ENCODE measurements at places on chromosomes 6 and 20. TPM values are rescaled to one million over a fixed set of nuclear protein-coding genes. Genes with fewer than 3 reads are reported as not detected.

Gene TMEM170B
- 0.14 TPM for polyA plus RNA-seq

Gene CCM2L
- polyA plus RNA-seq: not detected

Gene SEL1L2
- not detected for polyA plus RNA-seq

Gene ARMH2
- not detected for polyA plus RNA-seq

Gene SEMG1
- not detected for polyA plus RNA-seq

Gene HTR1E
- polyA plus RNA-seq: not detected

Gene LY6G6C
- not detected for polyA plus RNA-seq

Gene PNLDC1
- not detected for polyA plus RNA-seq
